ENCODE measurements at places on chromosomes 1 and 21.
A peak's percentile ranks its signal among the peaks of the same experiment; 100 is the strongest.

GRCh38 chr21:37348664-37349063, 17.9 kb upstream of the DYRK1A start:
- DNase-seq: no peak

- no peak for DNase-seq
Observed at GRCh38 chr1:1847890-1848289, 43.0 kb downstream of the GNB1 start.

DNA sequence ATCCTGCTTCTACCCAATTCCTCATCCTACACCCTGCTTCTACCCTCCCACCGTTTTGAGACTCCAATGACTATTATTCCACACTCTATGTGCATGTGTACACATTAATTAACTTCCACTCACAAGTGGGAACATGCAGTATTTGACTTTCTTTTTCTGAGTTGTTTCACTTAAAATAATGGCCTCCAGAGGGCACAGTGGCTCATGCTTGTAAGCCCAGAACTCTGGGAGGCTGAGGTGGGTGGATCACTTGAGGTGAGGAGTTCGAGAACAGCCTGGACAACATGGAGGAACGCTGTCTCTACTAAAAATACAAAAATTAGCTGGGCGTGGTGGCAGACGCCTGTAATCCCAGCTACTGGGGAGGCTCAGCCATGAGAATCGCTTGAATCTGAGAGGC, 464.8 kb downstream of the PTBP2 start:
- DNase-seq: no peak

GRCh38 chr1:226887006-226887405, 16.6 kb downstream of the PSEN2 start:
- no peak for DNase-seq

GRCh38 chr1:204463125-204464060, 31.2 kb downstream of the PIK3C2B start:
- DNase-seq: no peak

DNA sequence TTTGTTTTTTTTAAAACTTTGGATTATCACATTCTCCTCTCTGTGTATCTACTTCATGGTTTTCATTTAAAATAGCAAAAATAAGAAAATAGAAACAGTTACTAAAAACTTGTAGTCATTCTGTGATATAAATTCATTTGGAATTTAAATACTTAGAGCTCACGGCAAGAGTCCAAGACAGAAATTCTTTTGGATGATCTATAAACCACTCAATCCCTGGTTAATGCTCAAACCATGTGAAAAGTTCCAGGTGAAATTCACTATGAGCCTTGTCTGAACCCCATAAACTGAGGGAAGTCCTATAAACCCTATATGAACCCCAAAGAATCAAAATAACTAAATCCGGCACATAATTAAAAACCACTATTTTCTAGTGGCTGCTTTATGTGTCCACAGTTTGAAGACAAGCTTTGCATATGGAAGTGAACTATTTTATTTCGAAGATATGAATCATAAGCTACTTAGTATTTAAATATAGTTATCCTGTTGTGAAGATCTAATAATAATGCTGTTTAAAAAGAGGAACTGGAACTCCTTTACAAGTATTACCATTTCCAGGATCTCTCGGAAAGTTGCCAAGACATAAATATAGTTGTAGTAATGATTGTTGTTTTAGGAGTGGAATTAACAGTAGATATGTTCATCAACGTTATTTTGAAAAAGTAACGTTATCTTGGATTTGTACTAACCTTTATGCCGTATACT, 163.5 kb downstream of the NFIA start:
- no peak for DNase-seq

- no peak for DNase-seq
Observed at GRCh38 chr1:229186373-229187056, 84.4 kb upstream of the RAB4A start.

- DNase-seq: peak; percentile 60
Observed at GRCh38 chr21:45051580-45052434, 22.6 kb upstream of the ADARB1 start.

- DNase-seq: no peak
Observed at GRCh38 chr1:112105557-112105956, 116.1 kb upstream of the KCND3 start.

GRCh38 chr1:43711049-43711448, 3.7 kb downstream of the ST3GAL3 start:
- no peak for DNase-seq

DNA sequence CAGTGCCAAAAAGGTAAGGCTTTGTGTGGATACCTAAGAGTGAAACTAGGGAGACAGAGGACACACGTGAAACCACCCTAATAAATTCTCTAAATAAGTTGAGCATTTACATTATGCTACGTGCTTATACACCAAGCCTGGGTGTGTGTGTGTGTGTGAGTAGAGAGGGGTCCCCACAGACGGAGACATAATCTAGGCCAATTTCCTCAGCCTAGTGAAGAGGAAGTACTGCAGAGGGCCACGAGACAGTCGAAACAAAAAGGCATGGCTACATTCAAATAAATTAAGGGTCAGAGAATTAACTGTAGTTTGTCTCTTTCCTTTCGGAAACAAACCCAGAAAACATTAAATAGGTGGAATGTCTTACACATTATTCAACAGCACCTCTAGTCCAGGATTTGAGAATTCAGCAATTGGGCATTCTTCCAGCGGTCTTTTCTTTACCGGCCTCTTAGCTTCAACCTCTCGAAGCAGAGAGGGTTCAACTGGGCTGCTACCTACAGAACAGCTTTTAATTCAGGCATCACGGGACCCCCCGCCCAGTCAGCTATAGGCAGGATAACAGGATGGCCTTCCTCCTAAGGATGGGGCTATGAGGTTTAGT, 75.0 kb downstream of the DESI2 start:
- no peak for DNase-seq

DNA sequence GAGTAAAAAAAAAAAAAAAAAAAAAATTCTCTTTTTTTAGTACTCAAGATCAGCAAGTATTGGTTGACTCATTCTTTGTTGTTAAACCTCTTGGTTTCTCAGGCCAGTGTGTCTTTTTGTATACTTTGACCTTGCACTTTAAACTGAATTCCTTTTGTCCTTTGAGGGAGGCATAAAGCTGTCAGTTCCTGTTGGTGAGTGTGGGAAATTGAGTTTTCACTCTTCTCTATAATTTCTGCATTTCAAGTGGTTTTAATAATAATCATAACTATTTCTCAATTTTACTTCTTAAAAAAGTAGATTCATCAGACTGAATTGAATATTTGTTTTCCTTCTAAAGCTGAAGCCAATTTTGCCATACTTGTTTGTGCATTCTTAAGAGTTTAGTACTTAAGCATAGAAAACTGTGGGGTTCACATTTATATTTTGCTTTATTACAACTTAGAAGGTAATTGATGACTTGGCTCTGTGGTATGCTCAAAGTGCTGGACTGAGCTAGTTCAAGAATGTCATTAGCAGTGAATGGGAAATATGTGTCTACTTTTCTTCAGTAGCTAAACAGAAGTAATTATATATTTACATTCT, 43.4 kb downstream of the ITSN1 start:
- DNase-seq: no peak

DNA sequence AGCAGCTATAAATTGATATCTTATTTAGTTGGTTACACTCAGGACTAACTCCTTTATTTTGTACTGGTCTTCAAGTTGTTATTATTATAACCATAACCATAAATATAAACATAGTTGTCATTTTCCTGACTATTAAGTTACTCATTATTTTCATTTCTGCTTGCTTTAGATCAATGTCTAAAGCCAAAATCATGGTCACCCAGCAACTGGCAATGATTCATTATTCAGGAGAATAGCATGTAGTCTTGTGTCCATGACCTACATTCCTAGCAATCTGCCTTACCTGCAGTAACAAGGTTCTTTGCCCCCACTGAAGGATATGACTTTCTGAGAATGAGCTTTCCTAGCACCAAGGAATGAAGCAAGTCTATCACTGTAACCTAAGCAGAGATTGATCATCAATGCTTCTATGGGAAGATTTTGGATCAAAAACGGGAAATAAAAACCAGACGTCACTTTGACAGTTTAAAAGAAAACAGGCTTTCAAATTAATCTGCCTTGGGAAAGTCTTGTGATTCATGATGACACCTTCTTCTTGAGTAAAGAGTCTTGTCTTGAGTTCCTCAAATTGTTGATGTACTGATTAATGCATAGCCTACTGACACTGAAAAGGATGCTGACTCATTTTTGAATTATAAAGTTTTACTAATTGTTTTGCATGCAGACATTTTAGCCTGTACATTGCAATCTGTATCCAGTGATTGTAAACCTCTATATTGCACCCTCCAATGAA, 203.3 kb upstream of the IVNS1ABP start:
- no peak for DNase-seq

GRCh38 chr1:202329891-202330290, 11.8 kb downstream of the UBE2T start:
- peak; percentile 64 for DNase-seq

- peak; percentile 9 for DNase-seq
Observed at GRCh38 chr1:62841587-62842169, 57.7 kb downstream of the ATG4C start.

DNA sequence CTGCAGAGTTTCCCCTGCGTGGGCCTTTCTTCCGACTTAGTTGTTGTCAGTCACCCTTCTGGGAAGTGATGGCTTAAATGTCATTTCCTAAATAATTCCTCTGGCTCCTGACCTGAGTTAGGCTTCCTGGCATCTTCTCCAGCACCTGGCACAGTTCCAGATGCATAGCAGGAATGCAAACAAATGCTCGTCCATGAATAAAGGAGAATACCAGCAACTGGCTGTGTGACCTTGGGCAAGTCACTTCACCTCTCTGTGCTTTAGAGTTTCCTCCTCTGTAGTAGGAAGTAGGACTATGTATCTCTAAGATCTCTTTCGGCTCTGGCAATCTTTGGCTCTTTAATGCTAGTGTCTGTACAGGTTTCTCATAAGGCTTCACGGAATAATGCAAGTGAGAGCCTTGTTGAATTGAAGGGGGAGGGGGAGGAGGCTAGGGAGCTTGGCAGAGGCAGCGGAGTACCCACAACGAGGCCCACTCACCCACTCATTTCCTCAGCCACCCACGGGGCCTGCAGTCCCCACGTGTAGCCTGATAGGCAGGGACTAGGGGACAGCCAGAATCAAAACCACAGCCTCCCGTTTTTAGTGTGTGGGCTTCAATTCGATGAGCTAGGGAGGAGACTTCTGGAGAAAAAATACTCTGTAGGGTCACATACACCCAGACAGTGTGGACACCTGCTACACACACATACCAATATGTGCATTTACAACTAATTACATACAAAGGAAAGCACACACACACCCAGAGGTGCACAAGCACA, 48.1 kb downstream of the TENT5C start:
- no peak for DNase-seq

DNA sequence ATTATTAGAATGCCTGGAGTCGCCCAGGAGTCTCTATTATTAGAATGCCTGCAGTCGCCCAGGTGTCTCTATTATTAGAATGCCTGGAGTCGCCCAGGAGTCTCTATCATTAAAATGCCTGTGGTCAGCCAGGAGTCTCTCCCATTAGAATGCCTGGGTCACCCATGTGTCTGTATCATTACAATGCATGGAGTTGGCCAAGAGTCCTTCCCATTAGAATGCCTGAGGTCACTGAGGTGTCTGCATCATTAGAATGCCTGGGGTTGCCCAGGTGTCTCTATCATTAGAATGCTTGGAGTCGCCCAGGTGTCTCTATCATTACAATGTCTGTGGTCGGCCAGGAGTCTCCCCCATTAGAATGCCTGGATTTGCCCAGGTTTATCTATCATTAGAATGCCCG, 66.9 kb downstream of the RNF187 start:
- no peak for DNase-seq

- peak; percentile 59 for DNase-seq
Observed at GRCh38 chr1:207499573-207499972, 3.6 kb downstream of the CR1 start.

Data from H7 (cell line).